ENCODE measurements at places on chromosomes 12 and 14.

DNA sequence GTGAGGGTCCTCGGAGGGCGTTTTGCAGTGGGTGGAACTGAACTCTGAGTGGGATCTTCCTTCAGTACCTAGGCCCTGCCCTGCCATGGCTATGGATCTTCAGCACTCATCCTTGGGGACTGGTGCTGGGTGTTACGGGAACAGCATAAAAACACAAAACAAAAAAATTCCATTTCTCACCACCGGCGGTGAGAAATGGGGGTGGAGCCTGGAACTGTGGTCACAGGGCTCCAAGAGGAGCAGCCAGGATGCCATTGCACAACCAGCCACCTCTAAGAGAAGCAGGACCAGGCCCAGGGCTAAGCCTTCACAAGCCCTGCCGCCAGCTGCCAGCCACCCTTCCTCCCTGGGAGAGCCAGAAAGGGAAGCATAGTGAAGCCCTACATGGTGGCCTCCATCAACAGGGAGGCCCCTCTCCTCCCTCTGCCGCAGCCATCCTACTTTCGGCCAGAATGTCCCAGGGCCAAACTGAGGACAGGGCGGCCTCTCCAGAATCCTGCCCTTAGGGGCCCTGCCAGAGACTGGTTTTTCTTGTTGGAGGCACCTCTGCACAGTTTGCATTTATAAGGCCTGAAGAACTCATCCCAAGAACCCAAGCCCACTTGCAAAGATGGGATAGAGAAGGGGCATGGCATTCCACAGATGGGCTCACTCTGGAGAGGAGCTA is 76.5 kb downstream of the VCPKMT start:
- DNase-seq, result no peak

DNA sequence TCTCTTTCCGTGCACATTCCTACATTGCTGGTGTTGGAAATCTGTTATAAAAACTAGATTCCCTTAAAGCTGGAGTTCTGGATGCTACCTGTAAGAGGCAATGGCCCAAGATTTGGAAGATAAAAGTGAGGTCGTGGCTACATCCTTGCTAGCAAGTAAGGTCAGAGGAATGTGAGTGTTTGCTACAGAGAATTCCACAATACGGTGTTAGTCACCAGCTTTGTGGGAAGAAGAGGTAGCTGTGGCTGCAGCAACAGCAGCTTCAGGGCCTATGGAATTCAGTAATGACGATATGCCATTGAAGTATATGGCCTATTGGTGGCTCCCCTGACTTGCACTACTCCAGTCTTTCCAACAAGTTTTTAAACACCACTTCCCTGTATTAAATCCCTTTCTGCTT is 227.7 kb upstream of the TMEM260 start:
- no peak for DNase-seq

DNA sequence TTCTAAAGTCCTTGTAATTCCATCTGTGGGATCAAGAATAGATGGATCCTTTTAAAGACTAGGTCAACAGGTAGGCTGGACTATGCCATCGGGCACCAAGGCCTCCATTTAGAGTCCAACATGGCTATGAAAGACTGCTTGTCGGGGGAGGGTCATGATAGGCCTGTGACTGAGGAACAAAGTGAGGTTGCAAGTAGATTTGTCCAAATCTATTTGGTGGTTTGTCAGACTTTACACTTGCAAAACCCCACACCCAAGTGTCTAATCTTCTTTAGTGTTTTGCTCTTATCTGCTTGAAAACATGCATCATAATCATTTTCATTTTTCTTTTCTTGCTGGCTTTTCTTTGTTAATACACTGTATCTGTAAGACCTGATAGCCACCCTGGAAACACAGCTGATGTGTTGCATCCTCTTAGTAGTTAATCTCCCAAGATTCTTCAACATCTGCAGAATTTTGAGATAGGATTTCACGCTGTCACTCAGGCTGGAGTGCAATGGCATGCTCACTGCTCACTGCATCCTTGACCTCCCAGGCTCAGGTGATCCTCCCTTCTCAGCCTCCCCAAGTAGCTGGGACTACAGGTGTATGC is 50.3 kb downstream of the TDP1 start:
- DNase-seq, result no peak

GRCh38 chr14:77094672-77095284 is 3.3 kb upstream of the CIPC start:
- peak; percentile 91 for DNase-seq

All from WTC11 (cell line).